ENCODE measurements at places on chromosomes 11 and 22. TPM values are rescaled to one million over a fixed set of nuclear protein-coding genes. Genes with fewer than 3 reads are reported as not detected.

Gene OR52H1
- total RNA-seq, result 0.69 TPM

Gene OR10A2
- not detected for total RNA-seq

Gene OR5B17
- not detected for total RNA-seq

Gene TRPC6
- total RNA-seq, result 5.3 TPM

Gene OAF
- 1.8 TPM for total RNA-seq

Gene MRGPRE
- not detected for total RNA-seq

Gene ART5
- 1.4 TPM for total RNA-seq

Gene SNX32
- total RNA-seq, result 7.6 TPM

Gene NCF4
- total RNA-seq, result 3.0 TPM

Gene OR52A1
- not detected for total RNA-seq

Gene CHKA
- 52.8 TPM for total RNA-seq

Gene LRRC74B
- 0.46 TPM for total RNA-seq

Gene TMEM191C
- total RNA-seq, result 6.0 TPM

Gene PLEKHB1
- 29.5 TPM for total RNA-seq

Gene LMO1
- 12.9 TPM for total RNA-seq

Gene MGAT3
- 42.9 TPM for total RNA-seq

Gene NEFH
- 4.4 TPM for total RNA-seq

Gene CFL1
- total RNA-seq, result 545 TPM

Gene FADS3
- total RNA-seq, result 45.7 TPM

Gene LYVE1
- total RNA-seq, result 5.8 TPM

Gene SCN4B
- total RNA-seq, result 14.5 TPM
